Posterior vena cava (tissue), 2 donors: ENCODE measurements at places on chromosomes 13 and 19. TPM values are rescaled to one million over a fixed set of nuclear protein-coding genes. Genes with fewer than 3 reads are reported as not detected.

PSG2 gene
- total RNA-seq, result not detected

GRCh38 chr19:12648088-12648487, 18.5 kb downstream of the MAN2B1 start:
- no peak for DNase-seq

ICAM1 gene
- total RNA-seq, result 21.0 TPM

GRCh38 chr19:33437821-33438671, 64.5 kb downstream of the CEBPG start:
- DNase-seq, result peak; percentile 73

PTH2 gene
- not detected for total RNA-seq

GRCh38 chr13:91647361-91647990, 249.1 kb downstream of the GPC5 start:
- no peak for DNase-seq

DNA sequence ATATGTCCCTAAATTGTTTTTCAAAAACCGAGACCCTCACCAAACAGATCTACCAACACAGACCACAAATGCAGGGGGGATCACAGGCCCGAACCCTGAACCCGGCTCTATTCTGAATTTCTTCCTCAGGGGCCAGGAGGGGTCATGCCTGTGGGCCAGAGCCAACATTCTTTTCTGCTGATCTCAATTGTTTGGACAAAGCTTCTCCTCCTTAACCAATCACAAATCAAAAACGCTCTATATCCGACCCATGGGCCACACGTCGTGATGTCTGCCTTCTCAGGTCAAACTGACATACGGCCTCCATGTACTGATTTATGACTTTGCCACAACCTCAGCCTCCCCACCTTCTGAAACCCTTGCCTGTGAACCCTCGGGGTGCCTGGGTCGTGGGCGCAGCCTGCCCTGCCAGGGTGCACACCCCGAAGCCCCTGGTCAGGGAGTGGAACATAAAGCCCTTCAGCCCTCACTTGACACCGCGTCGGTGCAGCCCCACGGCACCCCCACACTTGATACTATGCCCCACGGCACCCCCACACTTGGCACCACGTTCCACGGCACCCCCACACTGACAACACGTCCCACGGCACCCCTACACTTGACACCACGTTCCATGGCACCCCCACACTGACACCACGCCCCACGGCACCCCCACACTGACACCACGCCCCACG, 58.4 kb upstream of the C13orf46 start:
- DNase-seq, result no peak

- no peak for DNase-seq
Measured at GRCh38 chr13:23966221-23966690, 69.0 kb upstream of the C1QTNF9B start.

- DNase-seq, result no peak
Measured at GRCh38 chr19:1394252-1395193, 6.8 kb downstream of the GAMT start.

OXGR1 gene
- 0.95 TPM for total RNA-seq

ATP4B gene
- total RNA-seq, result not detected

GRCh38 chr19:5585461-5586299, 17.9 kb upstream of the TINCR start:
- DNase-seq, result peak; percentile 83

- DNase-seq, result no peak
Measured at GRCh38 chr13:25717666-25718197, 334.1 kb downstream of the SHISA2 start.

ZNF256 gene
- total RNA-seq, result 6.8 TPM

DNA sequence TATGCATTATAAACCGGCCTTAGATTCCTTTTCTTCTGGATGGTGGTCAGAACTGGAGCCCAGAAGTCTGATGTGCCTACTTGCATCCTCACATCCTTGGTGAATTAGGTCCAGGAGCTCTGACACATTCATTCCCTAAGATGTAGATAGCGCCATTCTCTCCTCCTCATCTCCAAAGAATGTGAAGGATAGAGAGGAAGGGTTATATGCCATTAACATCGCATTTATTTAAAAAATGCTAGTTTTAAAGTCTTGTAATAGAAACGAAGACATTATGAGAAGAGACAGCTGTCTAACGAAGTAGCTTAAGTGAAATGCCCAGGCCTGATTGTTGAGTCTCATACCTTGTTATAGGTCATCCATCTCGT, 9.7 kb downstream of the MBNL2 start:
- no peak for DNase-seq

GRCh38 chr13:55347528-55347927, 1793.2 kb upstream of the PRR20A start:
- no peak for DNase-seq

CACNG8 gene
- total RNA-seq, result 0.05 TPM

GRCh38 chr19:17753976-17754375, 2.7 kb downstream of the FCHO1 start:
- DNase-seq, result no peak

MYO9B gene
- total RNA-seq, result 106 TPM

GRCh38 chr13:66040506-66040905, 1189.6 kb downstream of the PCDH9 start:
- no peak for DNase-seq

GSX1 gene
- total RNA-seq, result not detected

IGFL3 gene
- total RNA-seq, result not detected

GRCh38 chr13:51113969-51114368, 2.9 kb upstream of the C13orf42 start:
- no peak for DNase-seq

LHFPL6 gene
- total RNA-seq, result 213 TPM

ZIC5 gene
- not detected for total RNA-seq

NRTN gene
- 0.52 TPM for total RNA-seq

GRCh38 chr19:21128901-21129698, 12.7 kb upstream of the ZNF431 start:
- no peak for DNase-seq

BEST2 gene
- total RNA-seq, result not detected

GRCh38 chr13:79637133-79637763, 156.3 kb downstream of the NDFIP2 start:
- peak; percentile 90 for DNase-seq

- no peak for DNase-seq
Measured at GRCh38 chr13:41416276-41416675, 41.1 kb upstream of the RGCC start.

GRCh38 chr19:13002166-13002898, 7.1 kb downstream of the NFIX start:
- no peak for DNase-seq

DNA sequence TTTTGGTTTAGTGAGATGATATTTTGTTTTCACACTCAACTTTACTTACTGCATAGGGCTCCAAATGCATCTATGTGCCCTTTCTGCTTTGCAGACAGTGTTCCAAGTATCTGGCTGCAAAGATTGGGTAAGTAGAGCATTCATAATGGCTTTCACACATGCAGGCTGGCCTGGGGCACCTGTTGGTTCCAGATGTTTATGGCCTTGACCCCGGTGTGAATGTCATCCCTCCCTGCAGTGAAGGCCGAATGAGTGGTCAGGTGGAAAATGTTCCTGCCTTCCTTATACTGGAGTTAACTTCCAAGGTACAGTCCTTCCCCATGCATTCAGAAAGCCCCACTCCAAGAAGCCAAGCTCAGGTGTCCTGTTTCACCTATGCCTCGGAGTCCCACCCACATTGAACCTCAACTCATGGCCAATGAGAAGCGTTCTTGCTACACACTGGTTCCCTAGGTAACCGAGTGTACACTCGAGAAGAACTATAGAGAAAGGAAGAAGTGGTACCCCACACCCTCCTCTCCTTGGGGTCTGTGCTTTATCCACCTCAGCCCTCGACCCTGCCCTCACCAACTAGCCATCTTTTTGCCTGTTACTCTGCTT, 23.0 kb upstream of the ZNF536 start:
- DNase-seq, result peak; percentile 53

GRCh38 chr19:3108775-3109174, 14.6 kb downstream of the GNA11 start:
- DNase-seq, result no peak

- no peak for DNase-seq
Measured at GRCh38 chr19:14871619-14872230, 14.2 kb downstream of the OR7A17 start.

PLIN5 gene
- 2.8 TPM for total RNA-seq

DNA sequence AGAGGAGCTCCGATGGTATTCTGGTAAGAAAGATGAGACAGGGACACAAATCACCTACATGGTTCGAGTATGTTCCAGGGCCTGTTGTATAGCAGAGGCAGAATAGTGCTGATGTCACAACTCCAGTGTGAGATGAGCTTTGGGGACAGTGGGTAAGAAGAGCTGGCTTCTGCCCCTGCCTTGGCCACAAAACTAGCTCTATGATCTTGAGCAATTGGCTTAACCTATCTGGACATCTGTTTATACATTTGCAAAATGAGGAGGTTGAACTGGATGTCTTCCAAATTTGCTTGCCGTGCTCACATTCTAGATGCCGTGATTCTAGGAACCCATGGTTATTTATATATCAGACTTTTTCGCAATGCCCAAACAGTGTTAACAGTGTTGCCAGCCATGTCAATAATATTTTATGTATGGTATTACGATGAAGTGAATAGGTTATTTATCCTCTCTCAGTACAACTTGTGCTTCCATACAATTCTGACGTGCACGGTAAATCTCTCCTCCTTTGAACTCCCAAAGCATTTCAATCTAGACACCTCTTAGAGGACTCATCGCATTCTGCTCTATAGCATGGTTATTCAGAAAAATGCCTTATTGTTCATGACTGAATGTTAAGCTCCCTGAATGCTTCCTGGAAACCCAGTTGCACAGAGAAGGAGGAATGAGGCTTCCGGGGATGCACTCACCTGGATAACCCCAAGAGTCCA, 316.0 kb downstream of the FOXO1 start:
- no peak for DNase-seq

ZNF135 gene
- 4.1 TPM for total RNA-seq

- no peak for DNase-seq
Measured at GRCh38 chr19:55284405-55285058, 735 bp downstream of the BRSK1 start.

DNA sequence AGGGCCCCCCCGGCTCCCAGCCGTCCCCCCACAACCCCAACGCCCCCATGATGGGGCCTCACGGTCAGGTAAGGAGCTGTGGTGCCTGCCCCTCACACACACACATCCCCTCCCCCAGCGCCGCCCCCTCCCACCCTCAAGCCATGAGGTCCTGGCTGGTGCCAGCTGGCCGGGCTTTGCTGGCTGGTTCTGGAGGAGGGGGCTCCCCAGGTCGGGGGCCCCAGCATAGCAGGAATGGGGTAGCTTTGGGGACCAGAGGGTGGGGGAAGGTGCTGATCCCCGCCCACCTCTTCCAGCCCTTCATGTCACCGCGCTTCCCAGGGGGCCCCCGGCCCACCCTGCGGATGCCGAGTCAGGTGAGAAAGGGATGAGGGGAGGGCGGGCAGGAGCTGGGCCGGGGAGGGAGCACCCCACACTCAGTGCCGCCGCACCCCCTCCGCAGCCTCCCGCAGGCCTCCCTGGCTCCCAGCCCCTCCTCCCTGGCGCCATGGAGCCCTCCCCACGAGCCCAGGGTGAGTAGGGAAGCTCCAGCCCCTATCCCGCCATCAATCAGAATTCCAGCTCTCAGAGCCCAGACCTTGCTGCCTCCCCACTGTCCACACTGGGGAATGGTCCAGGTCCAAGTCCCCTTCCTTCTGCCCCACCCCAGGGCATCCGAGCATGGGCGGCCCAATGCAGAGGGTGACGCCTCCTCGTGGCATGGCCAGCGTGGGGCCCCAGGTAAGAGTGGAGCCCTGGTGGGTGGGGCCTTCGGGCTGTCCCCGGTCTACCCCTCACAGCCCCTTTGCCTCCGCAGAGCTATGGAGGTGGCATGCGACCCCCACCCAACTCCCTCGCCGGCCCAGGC, 6.4 kb downstream of the ISYNA1 start:
- no peak for DNase-seq

LHB gene
- total RNA-seq, result not detected

SLC25A41 gene
- not detected for total RNA-seq

DNA sequence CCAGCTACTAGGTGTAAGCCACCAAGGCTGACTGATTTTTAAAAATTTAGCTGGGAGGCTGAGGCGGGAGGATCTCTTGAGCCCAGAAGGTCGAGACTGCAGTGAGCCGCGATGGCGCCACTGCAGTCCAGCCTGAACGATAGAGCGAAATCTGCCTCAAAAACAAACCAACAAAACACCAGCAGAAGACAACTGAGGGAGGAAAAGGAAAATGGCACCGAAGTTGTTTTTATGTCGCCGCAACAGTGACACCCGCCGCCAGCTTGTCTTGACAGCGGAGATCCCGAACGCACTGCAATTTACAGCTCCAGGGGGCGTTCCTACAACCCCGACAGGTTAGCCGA, 298 bp upstream of the FAM98C start:
- DNase-seq, result no peak

TMEM38A gene
- total RNA-seq, result 1.9 TPM

DNA sequence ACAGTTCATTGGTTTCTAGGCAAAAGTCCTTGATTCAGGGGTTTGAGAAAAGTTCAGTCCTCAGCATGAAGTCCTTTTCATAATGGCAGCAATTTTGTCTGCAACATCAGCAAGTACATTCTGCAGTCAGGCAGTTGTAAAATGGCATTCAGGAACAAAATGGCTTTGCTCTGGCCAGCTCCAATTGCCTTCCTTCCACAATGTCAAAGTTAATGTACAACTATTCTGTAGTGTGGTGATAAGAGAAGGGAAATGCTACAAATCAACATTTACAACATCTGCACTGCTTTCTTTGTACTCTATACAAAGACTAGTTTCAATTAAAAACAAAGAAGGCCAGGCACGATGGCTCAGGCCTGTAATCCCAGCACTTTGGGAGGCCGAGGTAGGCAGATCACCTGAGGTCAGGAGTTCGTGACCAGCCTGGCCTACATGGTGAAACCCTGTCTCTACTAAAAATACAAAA, 1.8 kb upstream of the NEK3 start:
- DNase-seq, result no peak

GRCh38 chr19:7992575-7992974, 12.9 kb downstream of the ELAVL1 start:
- DNase-seq, result no peak

- DNase-seq, result no peak
Measured at GRCh38 chr19:24052811-24053210, 34.2 kb upstream of the ZNF254 start.

NOVA2 gene
- 7.9 TPM for total RNA-seq

KL gene
- 2.4 TPM for total RNA-seq

DNA sequence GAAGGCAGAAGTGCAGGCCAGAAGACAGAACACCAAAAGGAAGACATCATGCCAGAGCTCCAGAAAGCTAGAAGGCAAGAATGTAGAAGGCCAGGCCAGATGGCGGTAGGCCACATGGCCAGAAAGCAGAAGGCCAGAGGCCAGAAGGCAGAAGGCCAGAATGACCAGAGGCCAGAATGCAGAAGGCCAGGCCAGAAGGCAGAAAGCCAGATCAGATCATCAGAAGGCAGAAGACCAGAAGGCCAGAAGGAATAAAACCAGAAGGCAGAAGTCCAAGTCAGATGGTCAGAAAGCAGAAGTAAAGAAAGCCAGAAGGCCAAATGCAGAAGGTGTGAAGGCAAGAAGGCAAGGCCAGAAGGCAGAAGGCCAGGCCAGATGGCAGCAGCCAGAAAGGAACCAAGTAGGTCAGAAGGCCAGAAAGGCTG, 185.0 kb downstream of the TUBA3C start:
- DNase-seq, result no peak

- DNase-seq, result peak; percentile 97
Measured at GRCh38 chr19:44212250-44212865, at the start of gene ZNF227. Gene ZNF227, plus strand, starts transcription at chr19:44212532. Its CDS starts 5,261 bp downstream, at chr19:44217793.

GRCh38 chr19:40303765-40304164, 18.6 kb upstream of the AKT2 start:
- peak; percentile 25 for DNase-seq
